ENCODE measurements at places on chromosomes 1 and 21.

GRCh38 chr21:17597680-17598079 lies 15.0 kb downstream of the BTG3 start:
- H3K4me1 ChIP-seq = no peaks in the 10 kb centered on the region
- H3K36me3 ChIP-seq = peaks cover 15% of the 10 kb centered on the region
- H3K4me3 ChIP-seq = no peak overlapping the region
- no peak for DNase-seq
- no peaks in the 10 kb centered on the region for H3K27me3 ChIP-seq

- peaks cover 26% of the 10 kb centered on the region for H3K4me1 ChIP-seq
- no peaks in the 10 kb centered on the region for H3K27me3 ChIP-seq
- H3K27ac ChIP-seq = peak overlapping the region; percentile 91
- peaks cover 31% of the 10 kb centered on the region for H3K36me3 ChIP-seq
- no peak for DNase-seq
These were observed 2.5 kb downstream of the WDR26 start for GRCh38 chr1:224432146-224432545.

DNA sequence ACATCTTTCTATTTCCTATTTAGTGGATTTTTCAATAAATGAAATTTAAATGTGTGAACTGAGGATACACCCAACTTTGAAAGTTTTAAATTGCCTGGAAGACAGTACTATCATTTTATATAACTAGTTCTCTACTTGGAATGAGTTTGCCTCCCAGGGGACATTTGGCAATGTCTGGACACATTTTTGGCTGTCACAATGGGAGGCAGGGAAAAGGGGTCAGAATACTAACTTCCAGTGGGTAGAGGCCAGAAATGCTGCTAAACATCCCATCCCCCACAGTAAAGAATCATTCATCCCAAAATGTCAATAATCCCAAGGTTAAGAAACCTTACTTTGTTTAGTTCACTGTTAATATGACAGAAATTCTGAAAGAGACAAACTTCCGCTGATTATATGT lies 13.2 kb upstream of the NRAS start:
- H3K36me3 ChIP-seq = peaks cover 95% of the 10 kb centered on the region
- peak; percentile 5 for DNase-seq
- H3K4me1 ChIP-seq = no peaks in the 10 kb centered on the region
- no peaks in the 10 kb centered on the region for H3K27me3 ChIP-seq
- H3K27ac ChIP-seq = no peak overlapping the region

GRCh38 chr1:116284819-116285390 lies 88.1 kb upstream of the ATP1A1 start:
- no peak overlapping the region for H3K4me3 ChIP-seq
- H3K4me1 ChIP-seq = peaks cover 8% of the 10 kb centered on the region
- H3K27me3 ChIP-seq = peaks cover under 1% of the 10 kb centered on the region
- no peaks in the 10 kb centered on the region for H3K36me3 ChIP-seq
- H3K27ac ChIP-seq = no peak overlapping the region
- DNase-seq = no peak

DNA sequence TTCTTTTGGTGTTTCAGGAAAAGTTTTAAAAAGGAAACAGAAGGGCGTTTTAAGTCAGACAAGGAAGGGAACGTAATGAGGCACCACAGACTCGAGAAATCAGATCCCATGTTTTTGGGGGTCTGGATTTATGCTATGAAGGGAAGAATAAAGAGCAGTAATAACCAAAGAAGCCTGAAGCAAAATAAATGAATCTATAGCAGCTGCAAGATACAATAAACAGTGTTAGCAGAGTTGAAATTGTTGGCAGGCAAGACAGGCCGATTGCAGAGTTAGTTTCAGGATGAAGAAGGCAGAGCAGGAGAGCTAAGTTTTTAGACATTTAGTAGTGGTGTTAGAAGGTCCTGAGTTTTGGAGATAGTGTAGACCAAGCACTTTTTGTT lies 425 bp downstream of the DDR2 start:
- H3K4me3 ChIP-seq = no peak overlapping the region
- peaks cover 22% of the 10 kb centered on the region for H3K4me1 ChIP-seq
- no peaks in the 10 kb centered on the region for H3K36me3 ChIP-seq
- DNase-seq = peak; percentile 47
- H3K27ac ChIP-seq = peak overlapping the region; percentile 39

DNA sequence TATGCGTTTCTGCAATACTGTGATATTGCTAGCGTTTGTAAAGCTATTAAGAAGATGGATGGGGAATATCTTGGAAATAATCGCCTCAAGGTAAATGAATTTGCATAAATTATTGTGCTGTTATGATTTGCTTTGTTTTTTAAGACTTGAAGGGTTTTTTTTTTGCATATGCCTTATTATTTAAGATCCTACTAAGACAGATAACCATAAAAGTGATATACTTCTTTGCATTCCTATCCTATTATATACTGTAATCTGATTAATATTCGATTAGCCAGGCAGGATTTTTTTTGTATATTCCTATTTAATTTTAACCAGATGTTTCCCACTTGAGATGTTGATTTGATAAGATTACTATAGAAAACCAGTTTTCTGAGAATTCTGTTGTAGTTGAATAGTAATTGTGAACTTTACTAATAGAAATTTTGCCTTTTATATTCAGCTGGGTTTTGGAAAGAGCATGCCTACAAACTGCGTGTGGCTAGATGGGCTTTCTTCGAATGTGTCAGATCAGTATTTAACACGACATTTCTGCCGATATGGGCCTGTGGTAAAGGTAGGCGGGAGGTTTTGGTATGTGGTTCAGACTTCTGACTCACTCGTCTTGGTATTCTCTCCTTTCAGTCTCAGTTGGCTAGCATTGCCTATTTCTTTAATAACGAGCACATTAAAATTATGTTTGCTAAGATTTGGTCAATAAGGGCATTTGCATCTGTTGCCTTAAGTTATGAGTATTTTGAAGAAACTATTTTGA lies 56.8 kb downstream of the ZBTB17 start:
- peaks cover 43% of the 10 kb centered on the region for H3K36me3 ChIP-seq
- peak; percentile 74 for DNase-seq
- no peak overlapping the region for H3K4me3 ChIP-seq

GRCh38 chr1:77360256-77360655 lies 78.4 kb downstream of the AK5 start:
- no peaks in the 10 kb centered on the region for H3K36me3 ChIP-seq
- H3K4me1 ChIP-seq = peaks cover 4% of the 10 kb centered on the region
- H3K27ac ChIP-seq = no peak overlapping the region
- H3K4me3 ChIP-seq = no peak overlapping the region
- H3K27me3 ChIP-seq = no peaks in the 10 kb centered on the region

DNA sequence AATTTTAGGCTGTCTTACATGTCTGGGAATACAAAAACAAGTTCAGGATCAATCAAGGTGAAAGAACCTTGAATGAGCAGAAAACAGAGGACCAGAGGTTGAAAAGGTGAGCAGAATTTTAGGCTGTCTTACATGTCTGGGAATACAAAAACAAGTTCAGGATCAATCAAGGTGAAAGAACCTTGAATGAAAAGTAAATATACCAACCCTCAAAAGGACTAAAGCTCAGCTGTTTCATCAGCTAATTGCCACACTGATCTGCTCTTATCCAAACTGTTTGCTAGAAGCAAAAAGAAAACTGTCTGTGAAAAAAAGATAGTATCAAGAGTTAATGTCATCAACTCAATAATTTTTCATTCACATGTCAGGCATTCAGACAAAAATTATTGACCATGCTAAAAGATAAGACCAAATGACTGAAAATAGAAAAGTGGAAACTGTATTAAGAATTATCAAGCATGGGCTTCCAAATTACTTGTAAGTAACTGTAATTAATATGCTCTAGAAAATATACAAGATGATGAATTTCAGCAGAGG lies 69.2 kb downstream of the LTN1 start:
- no peaks in the 10 kb centered on the region for H3K4me1 ChIP-seq
- peaks cover 8% of the 10 kb centered on the region for H3K36me3 ChIP-seq
- no peaks in the 10 kb centered on the region for H3K27me3 ChIP-seq
- no peak for DNase-seq
- H3K27ac ChIP-seq = no peak overlapping the region

GRCh38 chr1:117225931-117226330 lies 15.2 kb upstream of the VTCN1 start:
- no peak overlapping the region for H3K4me3 ChIP-seq
- H3K4me1 ChIP-seq = no peaks in the 10 kb centered on the region
- H3K27me3 ChIP-seq = no peaks in the 10 kb centered on the region

GRCh38 chr1:23118957-23119792 lies 49.5 kb downstream of the LUZP1 start:
- DNase-seq = no peak
- H3K36me3 ChIP-seq = no peaks in the 10 kb centered on the region
- H3K27ac ChIP-seq = no peak overlapping the region
- no peak overlapping the region for H3K4me3 ChIP-seq

GRCh38 chr1:184296466-184297243 lies 90.2 kb upstream of the C1orf21 start:
- DNase-seq = peak; percentile 85
- peaks cover 14% of the 10 kb centered on the region for H3K4me1 ChIP-seq
- no peaks in the 10 kb centered on the region for H3K36me3 ChIP-seq

Data from cardiac muscle cell (in vitro differentiated cells and primary cell).